ENCODE measurements at places on chromosomes 16 and 17. TPM values are rescaled to one million over a fixed set of nuclear protein-coding genes. Genes with fewer than 3 reads are reported as not detected.

ABCA6 gene
- total RNA-seq, result 7.9 TPM

KRTAP3-1 gene
- total RNA-seq, result not detected

CACNG5 gene
- total RNA-seq, result not detected

SHISA6 gene
- total RNA-seq, result not detected

NOXO1 gene
- total RNA-seq, result not detected

MYH2 gene
- under 0.01 TPM for total RNA-seq

POLDIP2 gene
- total RNA-seq, result 70.9 TPM

NPIPA3 gene
- 1.00 TPM for total RNA-seq

CTRB1 gene
- total RNA-seq, result not detected
